Hematopoietic multipotent progenitor cell (in vitro differentiated cells): ENCODE measurements at places on chromosomes 11 and 22.

DNA sequence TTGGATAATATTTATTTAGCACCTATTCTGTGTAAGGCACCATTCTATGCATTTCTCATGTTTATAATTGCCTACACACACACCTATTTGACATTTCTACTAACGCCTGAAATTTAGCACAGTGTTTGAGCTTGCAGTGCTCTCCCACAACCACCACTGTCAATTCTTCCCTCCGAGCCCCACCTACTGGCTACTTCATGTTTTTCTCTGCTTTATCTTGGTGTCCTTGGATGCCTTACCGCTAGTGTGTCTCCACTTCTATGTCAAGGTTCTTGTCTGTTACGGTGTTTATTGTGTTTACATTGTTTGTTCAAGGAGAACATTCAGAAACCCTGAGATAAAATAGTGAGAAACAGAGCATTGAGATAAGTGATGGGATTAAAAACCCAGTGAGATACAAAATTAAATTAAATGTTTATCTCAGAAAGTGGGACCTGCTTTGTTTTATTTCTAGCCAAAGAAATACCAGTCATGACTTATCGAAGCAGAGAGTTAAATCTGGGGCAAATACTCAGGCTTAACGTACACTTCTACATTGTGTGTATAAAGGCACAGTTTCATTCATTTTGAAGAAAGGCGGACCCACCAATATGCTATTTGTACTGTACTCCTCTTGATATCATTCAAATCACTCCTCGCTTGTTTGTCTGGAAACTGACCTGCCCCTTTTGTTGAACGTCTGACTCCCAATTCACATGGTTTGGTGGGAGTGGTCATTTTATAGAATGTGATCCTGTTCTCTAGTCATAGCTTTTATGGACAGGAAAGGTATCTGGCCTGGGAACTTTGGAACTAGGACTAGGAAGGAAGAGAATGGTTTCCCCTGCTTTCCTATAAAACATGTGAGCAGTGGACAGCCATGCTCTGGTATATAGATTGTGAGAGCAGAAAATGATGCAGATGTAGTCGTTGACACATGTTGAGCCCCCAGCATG is 39.2 kb upstream of the SLC36A4 start:
- no peak for DNase-seq

DNA sequence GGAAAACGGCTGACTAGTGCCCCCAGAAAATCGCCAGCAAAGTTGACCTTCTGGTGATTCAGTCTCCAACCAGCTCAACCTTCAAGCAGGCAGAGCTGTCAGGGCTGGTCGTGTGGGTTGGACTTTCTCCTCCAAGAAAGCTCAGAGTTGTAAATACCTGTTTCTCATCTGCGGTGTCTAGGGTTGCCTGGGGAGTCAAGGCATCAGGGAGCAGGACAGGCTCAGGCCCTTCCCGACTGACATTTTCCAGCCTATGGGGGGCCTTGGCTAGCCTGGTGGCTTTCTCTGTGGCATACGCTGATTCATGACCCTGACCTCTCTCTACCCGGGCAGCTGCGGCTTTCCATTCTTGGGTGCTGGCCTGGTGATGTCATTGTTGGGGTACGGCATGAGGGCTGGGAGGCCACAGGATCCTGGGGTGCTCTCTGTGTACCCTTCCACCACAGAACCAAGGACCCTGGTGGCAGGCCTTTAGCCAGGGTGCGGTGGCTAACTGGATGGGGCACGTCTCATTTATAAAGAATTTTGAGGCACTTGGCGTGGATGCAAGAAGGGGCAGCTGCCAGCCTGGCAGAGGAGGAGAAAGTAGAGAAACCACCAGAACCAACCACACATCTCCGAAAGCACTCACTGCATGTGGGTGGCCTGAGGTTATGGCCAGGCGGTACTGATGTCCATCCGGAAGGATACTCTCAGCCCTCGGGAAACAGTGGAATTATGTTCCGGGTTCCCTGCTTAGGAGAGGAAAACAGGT is 64.9 kb downstream of the BCR start:
- no peak for DNase-seq

- DNase-seq: no peak
These were observed 420.0 kb downstream of the DYNC2H1 start for GRCh38 chr11:103529181-103529684.

- DNase-seq: no peak
These were observed 42.9 kb downstream of the PC start for GRCh38 chr11:66915046-66915832.

DNA sequence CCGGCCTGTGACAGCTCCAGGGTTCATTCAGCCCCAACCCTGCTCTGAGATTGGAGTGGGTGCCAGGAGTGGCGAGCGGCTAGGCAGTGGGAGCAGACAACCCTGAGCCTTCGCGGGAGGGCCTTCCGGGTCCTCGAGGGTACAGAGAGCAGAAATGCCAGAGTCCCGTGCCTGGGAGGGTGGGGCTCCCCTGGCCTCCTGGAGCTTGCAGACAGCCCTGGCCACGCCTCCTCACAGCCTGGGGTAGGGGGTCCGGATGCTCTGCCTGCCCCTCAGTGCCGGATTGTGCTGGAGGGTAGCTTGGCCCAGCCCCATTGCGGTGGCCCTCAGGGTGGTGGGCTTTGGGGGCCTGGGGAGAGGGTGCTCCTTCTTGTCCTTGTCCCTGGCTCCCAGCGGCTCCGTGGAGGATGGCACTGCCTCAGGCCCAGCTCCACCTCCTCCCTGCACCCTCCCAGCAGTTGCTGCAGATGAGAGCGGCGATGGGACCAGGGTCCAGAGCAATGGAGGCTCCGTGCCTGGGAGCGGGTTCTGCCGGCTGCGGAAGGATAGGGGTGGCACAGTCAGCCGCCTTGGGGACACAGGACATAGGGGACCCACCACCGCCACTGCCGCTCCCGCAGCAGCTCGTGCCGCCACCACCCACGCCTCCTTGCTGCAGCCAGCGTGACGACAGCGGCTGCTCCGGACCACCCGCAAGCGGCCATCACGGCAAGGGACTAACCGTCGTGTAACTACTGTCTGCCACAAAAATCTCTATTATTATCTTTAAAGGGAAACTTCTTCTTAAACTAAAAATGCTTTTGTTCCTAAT is 34.9 kb upstream of the OR10G7 start:
- no peak for DNase-seq

DNA sequence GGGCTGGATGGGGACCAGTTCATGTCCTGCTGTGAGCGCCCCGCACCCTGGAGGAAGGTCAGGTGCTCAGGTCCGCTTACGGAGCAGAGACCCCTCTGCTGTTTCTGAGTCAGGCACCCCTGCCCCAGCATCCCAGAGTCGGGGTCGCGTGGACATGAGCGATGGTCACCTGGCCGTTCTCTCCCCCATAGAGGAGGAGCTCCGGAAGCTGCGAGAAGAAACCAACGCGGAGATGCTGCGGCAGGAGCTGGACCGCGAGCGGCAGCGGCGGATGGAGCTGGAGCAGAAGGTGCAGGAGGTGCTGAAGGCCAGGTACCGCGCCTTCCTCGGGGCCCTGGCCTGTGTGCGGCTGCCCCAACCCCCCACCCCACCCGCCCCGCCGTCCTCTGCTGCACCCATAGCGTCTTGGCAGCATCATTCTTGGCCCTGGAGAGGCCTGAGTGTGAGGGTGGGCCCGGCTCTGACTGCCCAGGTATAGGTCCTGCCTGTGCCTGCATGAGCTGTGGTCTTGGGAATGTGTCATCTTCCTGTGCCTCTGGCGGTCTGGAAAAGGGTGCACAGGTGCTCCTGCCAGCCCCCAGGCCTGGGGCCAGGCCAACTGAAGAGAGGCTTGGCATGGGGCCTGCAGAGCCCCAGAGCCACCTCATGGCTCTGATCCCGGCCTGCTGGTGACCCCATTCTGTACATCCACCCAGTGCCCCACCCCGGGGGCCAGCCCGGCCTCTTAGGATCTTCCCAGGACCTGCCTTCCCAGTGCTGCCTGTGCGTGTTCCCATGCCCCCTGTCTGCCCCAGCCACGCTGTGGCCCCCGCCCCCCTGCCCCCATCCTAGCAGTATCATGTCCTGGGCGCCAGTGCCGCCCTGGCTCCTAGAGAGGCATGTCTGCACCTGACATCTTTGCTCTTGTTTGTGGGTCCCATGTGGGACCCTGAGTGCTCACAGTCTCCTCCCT is 38.1 kb downstream of the GRAMD4 start:
- DNase-seq: no peak

DNA sequence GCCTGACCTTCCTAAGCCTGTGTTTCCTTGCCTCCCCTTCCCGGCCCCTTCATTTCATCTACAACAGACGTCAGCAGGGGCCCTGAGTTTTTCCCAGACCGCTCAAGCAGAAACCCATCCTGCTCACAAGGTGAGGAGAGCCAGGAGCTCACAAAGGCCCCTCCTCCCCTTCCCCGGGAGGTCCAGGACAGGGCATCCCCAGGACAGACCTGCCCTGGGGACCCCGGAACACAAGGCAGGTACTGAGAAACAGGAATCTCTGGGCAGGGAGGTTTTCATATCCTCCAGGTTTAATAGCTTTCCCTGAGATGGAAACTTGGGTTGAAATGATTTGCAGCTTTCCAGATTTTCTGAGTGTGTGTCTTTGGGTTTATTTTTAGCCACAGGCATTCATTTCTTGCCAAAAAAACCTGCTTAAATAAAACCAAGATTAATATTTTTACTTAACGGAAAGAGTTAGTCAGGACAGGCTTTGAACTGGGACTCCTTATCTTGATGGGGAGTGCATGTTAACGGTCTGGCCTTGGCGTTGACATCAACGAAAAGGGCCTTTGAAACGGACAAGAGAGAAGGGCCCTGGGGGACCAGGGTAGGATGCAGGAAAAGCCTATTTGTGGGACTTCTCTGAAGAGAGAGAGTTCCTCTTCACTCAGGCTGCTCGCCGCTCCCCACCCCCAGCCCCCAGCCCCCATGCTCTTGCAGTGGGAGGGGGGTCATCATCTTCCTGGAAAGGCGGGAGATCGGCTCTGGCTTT is 38.5 kb downstream of the TIMP3 start:
- no peak for DNase-seq

- no peak for DNase-seq
These were observed 4.6 kb downstream of the IFITM10 start for GRCh38 chr11:1745701-1746320.

DNA sequence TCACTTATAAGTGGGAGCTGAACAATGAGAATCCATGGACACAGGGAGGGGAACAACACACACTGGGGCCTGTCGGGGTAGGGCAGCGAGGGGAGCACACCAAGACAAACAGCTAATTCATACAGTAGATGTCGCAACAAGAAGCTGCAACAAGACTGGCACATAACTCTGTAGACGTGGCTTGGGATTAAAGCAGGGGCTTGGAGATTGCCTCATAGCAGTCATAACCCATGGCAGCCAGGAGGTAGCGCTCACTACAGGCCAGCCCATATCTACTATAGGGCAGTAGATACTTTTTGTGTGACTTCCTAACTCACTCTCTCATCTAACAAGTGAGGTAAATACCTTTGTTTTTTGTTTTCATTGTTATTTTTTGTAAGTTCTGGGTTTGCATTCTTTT is 1.7 kb upstream of the OR9G4 start:
- DNase-seq: no peak

DNA sequence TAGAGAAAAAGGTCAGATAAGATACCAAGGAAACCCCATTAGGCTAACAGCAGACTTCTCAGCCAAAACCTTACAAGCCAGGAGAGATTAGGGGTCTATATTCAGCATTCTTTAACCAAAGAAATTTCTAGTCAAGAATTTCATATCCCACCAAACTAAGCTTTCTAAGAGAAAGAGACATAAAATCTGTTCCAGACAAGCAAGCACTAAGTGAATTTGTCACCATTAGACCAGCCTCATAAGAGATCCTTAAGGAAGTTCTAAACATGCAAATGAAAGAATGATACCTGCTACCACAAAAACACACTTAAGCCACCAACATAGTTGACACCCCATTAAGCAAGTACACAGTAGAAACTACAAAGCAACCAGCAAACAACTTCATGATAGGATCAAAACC is 276.2 kb downstream of the C11orf87 start:
- DNase-seq: no peak

- DNase-seq: no peak
These were observed 71.4 kb downstream of the KIAA1671 start for GRCh38 chr22:25023879-25024278.

- no peak for DNase-seq
These were observed 55.4 kb upstream of the BID start for GRCh38 chr22:17829695-17830042.

GRCh38 chr22:24302591-24302990 is 32.0 kb downstream of the SPECC1L start:
- no peak for DNase-seq
